ENCODE measurements at places on chromosomes 7 and 10.

- DNase-seq = no peak
Observed at GRCh38 chr7:95828824-95829790, 56.8 kb downstream of the DYNC1I1 start.

- no peak for DNase-seq
Observed at GRCh38 chr10:119395280-119396007, 147.1 kb downstream of the RGS10 start.

GRCh38 chr7:36607721-36608095 is 116.6 kb downstream of the AOAH start:
- DNase-seq = no peak

- DNase-seq = no peak
Observed at GRCh38 chr10:128230401-128230800, 104.2 kb upstream of the MKI67 start.

DNA sequence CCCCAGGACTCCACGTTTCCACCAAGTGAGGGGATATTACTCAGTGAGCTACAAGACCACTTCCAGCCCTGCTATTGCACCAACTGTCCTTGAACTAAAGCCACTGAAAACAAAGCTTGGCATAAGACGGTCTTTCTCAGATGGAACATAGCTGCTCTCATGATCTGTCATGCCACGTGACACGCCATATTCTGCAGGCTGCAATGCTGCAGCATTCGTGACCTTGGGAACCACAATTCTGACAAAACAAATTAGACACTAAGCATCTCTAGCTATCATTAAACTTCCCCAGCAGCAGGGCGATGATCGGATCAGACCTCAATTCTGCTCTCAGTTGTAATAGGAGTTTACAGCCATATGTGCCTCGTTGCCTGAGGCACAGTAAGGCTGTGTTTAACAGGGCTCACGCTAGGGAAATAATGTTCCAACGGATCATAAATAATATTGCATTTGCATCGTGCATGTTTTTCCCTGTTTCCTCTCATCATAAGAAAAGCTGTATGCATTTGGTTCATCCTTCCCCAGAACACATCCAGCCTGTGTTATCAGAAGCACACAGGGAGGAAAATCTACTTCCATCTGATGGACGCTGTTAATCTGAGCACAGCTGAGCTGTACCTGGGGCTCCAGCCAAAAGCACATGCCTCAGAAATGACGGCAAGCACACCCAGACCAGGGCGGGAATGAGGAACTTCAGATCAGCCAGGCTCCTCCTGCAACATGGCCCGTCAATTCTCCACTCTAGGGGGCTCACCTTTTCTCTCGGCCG is 38.6 kb upstream of the CNPY1 start:
- DNase-seq = no peak

- no peak for DNase-seq
Observed at GRCh38 chr7:77989981-77990566, 191.5 kb downstream of the PHTF2 start.

DNA sequence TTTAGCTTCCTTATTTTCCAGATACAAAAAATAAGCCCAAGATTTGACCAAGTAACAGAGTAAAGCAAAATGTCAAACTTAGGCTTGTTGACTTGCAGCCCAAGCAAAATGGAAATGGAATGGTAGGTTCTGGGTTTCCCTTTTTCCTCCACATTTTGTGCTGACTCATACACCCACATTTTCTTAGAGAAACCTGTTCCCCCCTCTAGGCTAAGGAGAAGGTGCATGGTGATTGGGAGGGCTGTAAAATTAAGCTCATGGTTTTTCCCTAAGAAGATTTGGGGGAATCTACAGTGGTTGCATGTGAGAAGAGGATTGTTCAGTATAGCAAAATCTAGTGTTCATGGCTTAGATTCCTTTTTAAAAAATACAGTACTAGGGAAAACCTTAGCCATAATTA is 127.4 kb downstream of the ARL4A start:
- DNase-seq = no peak

GRCh38 chr7:106588422-106589197 is 72.3 kb downstream of the CCDC71L start:
- DNase-seq = no peak

DNA sequence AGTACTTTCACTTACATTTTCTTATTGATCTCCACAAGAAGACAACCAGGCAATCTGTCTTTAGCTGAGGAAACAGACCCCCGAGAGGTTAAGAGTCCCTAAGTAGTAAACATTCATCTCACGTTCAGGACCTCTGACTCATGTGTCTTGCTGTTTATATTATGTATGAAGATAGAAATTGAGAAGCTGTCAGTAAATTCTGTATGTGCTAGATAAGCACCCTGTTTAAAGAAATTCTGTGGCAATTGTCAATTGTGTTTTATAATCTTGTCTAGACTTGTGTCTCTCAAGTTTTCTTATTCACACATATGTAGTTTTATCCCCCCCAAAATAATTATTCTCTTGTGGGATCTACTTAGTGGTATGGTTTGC is 14.5 kb downstream of the ADK start:
- no peak for DNase-seq

DNA sequence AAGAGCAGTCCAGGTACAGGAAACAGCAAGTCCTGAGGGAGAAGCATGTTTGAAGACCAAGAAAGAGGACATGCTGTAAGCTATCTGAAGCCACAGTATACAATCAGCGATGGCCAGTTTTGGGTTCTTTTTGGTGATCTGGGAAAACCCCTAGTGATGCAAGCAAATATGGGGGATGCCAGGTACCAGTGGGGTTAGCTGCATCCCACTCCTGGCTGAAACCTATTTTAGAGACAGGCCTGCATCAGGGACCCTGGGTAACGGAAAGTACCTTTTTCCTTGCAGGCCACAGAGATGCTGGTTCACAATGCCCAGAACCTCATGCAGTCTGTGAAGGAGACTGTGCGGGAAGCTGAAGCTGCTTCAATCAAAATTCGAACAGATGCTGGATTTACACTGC is 32.9 kb downstream of the AP3M1 start:
- no peak for DNase-seq

DNA sequence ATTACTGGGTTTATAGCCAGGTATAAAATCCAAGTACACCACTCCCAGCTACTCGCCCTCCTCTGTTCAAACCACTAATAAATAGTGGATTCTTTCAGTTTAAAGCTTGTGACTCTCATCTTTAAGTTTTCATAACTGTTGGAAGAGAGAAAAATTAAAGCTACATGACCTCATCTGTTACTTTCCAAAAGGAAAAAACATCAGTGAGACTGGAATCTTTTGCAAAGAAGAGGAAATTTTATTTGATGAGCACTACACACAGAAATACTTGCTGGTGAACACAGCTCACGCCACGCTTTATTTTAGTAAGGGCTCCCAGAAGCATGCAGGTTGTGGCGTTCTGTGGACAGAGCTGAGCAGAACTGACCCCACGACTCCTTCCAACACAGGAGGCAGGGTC is 527.0 kb upstream of the MGMT start:
- no peak for DNase-seq

GRCh38 chr7:95421000-95421846 is 13.6 kb downstream of the PON2 start:
- DNase-seq = no peak

GRCh38 chr10:93999401-93999851 is 5.7 kb downstream of the PLCE1 start:
- DNase-seq = no peak

- no peak for DNase-seq
Observed at GRCh38 chr7:155289107-155289506, 8.6 kb upstream of the INSIG1 start.

DNA sequence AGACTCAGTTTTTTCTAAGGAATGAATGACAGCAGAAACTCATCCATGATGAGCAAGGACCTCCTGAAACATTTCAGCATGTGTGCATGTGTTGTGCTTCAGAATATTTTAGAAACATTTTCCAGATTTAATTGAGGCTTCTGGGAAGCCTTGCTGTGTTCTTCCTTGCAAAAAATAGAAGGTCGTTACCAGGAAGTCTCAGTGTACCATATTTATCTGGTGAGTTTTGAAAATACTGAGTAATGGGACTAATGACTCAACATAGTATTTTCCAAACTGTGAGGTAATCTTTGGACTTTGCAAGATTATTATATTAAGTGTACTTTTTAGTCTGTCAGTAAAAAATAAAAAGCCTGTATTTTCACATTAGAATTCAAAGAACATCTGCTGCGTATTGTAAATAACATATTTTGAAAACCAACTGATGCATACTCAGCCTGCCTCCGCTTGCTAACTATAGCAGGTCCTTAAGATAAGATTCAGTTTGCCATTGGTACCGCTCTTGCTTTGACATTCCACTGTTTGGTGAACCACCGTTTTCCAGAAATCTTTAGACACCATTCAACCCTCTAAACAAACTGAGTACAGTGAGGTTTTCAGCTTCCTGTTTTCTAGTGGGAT is 739.6 kb upstream of the GALNT17 start:
- DNase-seq = no peak

- DNase-seq = no peak
Observed at GRCh38 chr7:94375691-94376090, 19.0 kb upstream of the COL1A2 start.

DNA sequence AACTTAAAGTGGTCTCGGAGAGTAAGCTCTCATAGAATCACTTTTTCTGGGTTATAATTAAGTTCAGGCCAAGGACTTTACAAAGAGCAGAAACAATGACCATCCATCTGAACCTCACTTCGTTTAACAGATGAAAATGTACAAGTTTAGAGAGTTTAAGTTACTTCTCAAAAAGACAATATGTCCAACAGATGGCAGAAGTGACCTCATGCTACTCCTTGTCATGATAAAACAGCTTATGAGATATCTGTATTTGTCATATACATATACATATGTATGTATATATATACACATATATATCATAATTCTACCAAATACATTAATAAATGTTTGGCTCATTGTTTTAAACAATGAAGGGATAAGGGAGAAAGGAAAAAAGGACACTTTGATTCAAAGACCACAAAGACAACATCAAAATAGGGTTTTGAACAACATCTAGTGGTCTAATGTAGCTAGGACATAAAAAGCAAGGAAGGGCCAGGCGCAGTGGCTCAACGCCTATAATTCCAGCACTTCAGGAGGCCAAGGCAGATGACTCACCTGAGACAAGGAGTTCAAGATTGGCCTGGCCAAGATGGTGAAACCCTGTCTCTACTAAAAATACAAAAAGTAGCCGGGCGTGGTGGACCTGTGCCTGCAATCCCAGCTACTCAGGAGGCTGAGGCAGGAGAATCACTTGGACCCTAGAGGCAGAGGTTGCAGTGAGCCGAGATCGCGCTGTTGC is 17.8 kb downstream of the NAPEPLD start:
- DNase-seq = no peak

DNA sequence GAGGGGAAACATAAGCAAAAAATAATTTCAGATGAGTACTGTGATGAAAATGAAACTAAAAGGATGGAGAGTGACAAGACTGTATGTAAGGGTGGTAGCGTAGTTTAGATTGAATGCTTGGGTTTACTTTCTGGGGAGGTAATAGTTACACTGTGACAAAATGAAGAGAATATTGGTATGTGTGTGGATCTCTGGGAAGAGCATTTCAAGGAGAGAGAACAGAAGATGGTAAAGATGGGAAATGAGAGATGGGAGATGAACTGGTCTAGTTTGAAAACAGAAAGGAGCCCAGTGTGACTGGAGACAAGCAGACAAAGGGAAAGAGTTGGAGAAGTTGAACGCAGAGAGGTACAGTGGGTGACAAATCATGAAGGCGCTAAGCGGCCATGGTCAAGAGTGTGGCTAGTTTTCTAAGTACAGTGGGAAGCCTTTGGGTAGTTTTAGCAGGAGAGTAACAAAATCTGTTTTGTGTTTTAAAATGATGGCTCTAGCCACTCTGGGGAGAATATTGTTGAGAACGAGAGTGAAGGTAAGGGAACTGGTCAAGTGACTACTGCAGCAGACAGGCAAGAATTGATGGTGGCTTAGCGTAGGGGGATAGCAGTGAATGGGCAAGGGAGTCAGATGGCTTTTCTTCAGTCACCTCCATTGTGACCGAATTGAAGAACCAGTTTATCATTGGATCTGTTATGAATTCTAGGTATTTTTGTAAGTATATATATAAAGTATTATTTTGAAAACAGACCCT is 22.6 kb downstream of the PALS2 start:
- DNase-seq = no peak

DNA sequence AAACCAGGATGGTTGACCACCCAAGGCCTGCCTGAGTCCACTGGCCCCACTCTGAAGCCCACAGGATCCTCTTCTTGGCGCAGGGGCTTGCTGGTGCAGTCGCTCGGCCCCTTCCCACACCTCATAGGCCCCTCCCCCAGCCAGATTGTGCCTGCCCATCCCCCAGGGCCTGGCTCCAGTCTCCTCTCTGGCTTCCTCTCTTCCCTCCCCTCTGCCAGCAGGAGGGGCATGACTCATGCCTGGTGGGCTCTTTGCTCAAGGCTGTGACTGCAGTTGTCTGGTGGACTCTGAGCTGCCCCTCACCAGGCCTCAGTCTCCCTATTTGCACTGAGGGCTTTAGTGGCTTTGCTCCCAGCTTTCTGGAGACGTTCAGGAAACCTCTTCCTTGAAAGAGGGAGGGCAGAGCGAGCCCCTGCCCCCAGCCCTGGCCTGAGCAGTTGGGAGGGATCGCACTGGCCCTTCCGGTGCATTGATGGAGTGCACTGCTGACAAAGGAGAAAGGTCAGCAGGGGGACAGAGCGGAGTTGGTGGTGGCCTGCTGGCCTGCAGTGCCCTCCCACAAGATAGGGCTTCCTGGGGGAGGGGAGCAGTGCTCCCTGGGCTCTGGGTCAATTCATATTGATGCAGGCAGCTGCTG is 60.7 kb downstream of the ZMIZ1 start:
- no peak for DNase-seq

DNA sequence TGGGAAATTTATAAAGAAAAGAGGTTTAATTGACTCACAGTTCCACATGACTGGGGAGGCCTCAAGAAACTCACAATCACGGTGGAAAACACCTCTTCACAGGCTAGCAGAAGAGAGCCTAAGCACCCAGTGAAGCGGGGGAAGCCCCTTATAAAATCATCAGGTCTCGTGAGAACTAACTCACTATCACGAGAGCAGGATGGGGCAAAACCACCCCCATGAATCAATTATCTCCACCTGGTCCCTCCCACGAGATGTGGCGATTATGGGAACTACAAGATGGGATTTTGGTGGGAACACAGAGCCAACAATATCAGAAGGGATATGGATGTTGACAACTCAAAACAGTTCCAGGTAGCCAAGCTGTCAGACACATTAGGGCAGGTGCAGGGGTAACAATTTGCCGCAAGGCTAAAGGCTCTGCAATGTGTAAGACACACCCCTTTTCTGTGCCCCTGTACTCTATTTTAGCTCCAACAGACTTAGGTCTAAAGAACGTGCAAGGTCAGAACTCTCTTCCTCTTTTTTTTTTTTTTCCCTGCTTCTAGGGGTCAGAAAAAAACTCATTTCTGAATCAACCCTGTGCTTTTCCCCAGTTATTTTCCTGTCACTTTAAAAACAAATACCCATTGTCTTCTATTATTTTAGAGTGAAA is 30.7 kb upstream of the RBM20 start:
- DNase-seq = peak; percentile 30

DNA sequence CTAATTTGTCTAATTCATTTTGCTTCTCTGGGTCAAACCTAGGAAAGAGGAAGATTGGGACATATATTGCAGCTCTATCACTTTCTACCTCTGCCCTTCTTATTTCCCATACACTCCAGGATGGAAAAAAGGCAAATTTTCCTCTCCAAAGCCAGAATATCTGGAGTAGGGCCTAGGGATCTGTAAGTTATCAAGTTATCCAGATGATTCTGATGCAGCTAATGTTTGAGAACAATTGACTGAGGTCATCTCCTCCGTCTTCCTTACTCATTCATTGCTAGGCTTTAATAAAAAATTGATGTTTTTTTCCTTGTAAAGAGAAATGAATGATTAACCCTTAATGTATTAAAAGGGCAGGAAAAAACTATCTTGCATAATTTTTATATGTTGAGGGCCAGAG is 211.9 kb upstream of the GLI3 start:
- DNase-seq = no peak

GRCh38 chr7:83326223-83326622 is 163.5 kb upstream of the PCLO start:
- no peak for DNase-seq
